ENCODE measurements at places on chromosomes 12 and 14.

DNA sequence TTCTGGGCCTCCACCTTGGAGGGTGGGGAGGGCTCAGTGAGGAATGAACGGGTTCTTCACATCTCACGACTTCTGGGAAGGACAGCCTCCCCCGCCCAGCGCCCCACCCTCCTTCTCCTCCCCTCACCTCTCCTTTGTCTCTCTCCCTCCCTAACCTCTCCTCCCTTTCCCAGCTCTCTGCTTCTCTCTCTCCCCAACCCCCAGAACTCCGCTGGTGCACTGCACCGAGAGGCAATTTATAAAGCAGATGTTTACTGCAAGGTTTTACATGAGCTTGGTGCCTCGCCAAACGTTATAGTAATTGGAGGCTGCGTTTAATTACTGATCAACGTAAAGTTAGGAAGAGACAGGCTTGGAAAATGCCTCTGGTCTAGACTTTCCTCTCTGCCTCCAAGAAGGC, 42.9 kb upstream of the FAM222A start:
- no peak for DNase-seq

DNA sequence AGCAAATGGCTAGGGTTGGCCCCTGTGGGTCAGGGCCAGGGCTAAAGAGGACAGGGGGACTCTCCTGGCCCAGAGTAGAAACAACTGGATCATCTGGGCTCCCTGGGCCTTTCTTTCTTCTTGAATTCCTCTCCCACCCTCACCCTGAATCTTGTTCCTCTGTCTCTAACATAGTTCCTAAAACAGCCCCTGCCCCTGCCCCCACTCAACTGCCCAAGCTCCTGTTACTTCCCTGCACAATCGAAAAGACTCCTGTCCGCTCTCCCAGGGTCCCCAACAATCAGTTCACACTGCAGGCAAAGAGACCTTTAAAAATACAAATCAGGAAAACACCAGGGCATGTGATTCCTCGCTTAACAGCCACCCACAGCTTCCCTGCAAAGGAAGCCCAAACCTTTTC, 18.0 kb upstream of the ANKRD33 start:
- no peak for DNase-seq

GRCh38 chr14:68427550-68427890, 365.3 kb downstream of the ZFP36L1 start:
- no peak for DNase-seq

- DNase-seq, result no peak
These were observed 34.7 kb downstream of the BRI3BP start for GRCh38 chr12:125028106-125028505.

GRCh38 chr12:109864916-109865315, 15.4 kb downstream of the GLTP start:
- DNase-seq, result no peak

DNA sequence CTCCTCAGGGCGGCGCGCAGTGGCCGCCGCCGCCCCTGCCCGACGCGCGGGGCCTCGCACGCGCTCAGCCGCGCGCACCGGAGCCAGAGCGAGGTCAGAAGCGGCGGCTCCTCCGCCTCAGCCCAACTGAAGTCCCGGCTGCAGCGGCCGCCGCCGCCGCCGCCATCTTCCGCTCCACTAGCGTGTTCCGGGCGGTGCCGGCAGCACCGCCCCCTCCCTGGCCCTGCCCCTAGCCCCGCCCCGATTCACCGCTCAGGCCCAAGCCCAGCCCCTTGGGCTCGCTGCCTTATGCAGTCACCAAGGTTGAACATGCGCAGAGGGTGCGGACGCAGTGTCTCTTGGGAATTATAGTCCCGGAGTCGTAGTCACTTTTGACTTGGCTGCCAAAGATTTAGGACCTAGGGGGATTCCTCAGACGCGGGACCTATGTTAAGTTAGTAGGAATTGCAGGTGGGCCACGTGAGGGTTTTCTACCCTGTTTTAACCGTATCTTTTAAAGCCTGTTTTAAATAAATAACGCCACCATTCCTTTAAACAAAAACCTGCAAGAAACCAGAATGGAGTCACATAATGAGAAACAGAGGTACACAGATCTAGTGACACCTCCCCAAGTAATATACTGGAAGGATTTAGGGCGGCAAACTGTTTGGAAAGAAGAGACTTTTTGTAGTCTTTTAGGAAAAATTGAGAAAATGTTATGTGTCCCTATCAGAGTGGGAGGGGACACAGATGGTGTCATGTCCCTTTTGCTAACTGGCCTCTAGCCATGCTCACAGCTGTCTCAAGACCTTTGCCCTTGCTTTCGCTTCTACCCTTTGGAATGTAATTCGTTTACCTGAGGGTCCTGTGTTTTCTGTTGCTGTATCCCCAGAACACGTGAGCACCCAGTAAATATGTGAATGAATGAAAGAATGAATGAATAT, at the start of gene PPTC7:
Gene PPTC7 (minus strand): TSS at position 182 of the 923 bp plus-strand sequence. CDS start 287 bp downstream, outside the sequence.
- DNase-seq, result peak; percentile 97
